ENCODE measurements at places on chromosomes 1 and 21.

DNA sequence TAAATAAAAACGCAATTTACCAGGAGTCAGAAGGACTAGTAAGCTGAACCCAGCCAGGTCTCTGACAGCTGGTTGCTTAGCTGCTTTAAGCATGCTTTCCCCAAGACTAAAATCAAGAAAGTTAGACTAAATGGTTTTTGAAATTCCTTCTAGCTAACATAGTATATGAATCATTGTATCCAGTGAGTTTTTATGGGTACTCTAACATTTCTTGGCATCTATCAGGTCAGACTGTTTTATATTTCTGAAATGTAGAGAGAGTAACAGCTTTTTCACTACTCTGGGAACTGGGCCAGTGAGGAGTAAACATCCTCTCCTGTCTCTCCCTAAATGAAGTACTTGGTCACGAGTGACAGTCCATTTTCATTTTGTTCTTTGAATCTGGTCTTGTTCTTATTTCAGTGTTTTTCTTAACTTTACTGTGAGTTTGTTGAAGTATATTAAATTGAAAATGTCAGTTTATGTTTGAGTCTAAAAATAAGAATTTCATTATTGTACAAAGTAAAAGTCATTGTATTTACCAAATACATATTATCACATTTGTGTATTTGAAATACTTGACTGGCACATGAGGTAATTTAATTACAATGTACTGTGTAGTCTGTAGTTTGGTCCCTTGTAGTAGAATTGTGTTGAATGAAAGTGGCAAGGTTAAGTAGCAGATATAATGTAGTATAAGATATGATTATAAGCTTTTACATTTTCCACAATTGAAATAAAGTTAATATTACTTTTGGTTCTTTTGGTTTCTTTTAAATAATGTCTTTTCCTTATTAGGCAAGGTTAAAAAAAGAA is 47.6 kb downstream of the PKN2 start:
- peak; percentile 39 for DNase-seq

GRCh38 chr1:151907363-151908139 is 1.8 kb downstream of the THEM4 start:
- no peak for DNase-seq

DNA sequence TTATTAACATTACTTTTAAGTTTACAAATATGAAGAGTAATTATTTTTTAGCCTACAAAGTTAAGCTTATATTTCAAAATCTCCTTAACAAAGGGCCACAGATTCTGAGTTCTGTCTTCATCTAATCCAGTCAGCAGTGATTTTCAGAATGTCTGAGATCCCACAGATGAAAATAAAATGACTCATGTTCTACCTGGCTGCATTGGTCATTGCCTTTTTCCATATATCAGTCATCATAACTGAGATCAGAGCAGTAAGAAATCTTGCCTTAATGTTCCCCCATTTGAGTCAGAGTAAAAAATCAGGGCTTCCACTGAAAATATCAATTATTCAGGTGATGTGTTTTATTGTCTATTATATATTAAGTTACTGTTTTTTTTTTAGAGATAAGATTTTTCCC is 416.1 kb downstream of the MRPL39 start:
- no peak for DNase-seq

- DNase-seq = no peak
Measured at GRCh38 chr1:160117709-160118183, 2.2 kb downstream of the ATP1A2 start.

DNA sequence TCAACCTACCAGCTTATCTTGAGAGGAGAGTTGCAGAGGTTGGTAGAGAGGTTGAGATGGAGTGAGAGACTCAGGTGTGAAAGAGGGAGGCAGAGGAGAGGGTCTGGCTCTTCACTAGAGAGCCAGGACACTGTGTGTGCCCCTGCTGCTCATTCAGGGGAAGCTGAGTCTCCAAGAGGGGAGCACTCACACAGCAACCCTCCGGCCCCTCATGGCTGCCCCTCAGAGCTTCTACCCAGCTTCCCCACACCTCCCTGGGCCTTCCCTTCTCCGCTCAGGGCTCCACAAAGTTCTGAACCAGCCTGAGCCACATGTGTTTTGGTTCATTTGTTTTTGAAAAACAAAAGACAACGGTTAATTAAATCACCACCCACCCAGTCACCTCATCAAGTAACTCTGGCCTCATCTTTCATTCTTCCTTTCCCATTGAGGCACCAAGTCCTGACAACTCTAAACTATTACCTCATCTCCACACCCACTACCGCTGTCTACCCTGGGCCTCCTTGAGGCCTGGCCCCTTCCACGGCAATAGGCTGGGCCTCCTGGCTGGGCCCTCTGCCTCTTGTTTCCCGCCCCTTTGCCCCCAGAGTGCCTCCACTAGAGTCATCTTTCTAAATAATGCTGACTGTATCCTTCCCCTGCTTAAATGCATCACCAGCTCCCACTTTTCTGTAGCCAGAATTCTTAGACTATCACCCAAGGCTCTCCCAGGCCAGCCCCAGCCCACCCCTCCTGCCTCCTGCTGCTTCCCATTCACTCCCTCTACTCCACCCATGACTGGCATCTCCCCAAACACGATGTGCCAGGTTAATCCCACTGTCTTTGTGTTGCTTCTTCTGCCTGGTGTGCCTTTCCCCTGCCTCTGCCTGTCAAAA is 33.0 kb downstream of the TNNT2 start:
- DNase-seq = peak; percentile 3

DNA sequence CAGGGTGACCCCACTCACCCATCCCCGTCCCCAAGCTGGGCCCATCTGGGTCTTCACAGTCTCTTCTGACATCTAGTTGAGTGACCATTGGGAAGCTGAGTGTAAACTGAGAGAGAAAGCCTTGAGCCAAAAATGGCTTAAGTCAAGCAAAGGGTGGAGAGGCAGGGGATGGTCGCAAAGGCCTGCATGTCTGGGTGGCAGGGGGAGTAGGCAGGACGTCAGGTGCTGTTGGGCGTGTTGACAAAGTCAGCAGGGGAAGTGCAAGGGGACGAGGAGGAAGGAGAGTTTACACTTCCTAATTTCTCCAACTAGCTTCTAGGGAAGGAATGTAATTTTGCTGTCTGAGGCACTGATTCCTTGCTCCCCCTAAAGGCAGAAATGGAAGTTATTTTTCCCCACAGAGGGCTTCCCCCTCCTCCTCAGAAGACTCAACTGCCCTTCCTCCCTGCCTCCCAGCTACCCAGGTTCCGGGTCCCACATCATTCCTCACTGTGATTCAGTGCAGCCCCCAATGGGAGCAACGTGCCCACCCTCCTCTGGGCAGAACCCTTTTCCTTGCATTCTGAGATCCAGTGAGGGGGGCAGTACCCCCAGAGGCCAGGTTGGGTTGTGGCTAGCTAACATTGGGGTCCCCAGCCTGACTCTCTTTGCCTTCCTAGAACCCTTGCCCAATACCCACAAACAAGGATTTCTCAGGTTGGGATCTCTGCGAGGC is 1.2 kb upstream of the ADORA1 start:
- no peak for DNase-seq

- no peak for DNase-seq
Measured at GRCh38 chr1:55059302-55060132, 20.2 kb downstream of the PCSK9 start.

DNA sequence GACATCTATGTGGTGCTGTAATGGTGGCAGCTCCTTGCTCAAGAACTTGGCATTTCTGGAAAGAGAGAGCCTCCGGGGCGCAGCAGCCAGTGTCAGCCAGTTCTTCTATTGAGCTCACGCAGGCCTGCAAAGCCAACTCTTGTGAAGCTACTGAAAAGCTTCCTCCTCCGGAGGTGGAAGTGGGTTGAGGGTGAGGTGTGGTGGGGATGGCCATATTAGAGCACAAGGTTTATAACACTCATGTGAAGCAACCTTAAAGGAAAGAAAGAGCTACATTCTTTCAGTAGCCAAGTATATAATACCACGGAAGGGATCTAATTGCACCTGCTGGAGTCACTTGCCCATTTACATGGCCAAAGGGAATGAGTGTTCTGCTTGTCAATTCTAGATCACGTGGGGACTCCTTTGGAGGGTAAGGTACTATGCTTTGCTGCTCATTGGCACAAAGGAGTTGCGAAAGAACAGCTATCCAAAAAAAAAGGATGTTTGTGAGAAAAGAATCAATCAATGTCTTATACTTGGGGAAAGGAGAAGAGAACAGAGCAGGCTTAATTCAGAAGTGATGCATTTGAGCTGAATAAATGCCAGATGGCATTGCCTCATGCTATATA is 18.3 kb upstream of the MAP10 start:
- no peak for DNase-seq

Measured in NCI-H345 (cell line).